ENCODE measurements at places on chromosomes 6 and 20.

- no peak for DNase-seq
Observed at GRCh38 chr6:133969921-133970295, 16.9 kb downstream of the TBPL1 start.

- DNase-seq, result no peak
Observed at GRCh38 chr6:43334466-43335095, 26.0 kb upstream of the CRIP3 start.

DNA sequence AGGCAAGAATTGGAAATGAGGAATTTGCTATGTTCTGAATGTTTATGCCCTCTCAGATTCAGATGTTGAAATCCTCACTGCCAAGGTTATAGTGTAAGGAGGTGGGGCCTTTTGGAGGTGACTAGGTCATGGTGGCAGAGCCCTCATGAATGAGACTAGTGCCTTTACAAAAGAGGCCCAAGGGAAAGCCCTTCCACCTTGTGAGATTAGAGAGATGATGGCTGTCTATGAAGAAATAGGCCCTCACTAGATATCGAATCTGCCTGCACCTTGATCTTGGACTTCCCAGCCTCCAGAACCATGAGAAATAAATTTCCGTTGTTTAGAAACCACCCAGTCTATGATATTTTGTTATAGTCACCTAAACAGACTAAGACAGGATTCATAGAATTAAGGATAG is 10.4 kb downstream of the ASIP start:
- DNase-seq, result no peak

DNA sequence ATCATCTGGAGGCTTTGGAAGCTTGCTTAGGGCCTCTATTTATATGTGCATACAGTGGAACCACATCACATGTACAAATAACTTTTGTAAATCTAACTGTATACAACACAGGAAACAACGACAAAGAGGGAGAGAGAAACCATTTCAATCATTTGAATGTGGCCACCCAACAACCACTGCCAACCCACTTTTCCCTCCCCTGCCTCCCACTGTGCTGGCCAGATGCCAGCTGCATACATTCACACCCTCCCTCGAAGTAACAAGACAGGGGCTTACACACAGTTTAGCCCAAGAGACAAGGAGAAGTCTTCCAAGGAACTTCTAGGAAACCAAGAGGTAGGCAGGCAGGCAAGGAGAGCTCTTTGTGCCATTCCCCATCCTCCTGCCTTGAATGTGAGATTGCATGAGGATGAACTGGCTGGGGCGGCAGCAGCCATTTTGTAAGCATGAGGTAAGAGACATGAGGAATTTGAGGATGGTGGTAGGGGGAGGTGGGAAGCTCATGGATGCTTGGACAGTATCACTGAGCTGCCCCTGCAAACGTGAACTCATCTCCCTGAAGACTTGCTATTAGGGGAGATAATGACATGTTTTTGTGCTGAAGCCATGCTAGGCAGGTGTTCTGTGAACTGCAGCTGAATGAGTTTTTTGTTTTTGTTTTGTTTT is 18.2 kb downstream of the BMP7 start:
- no peak for DNase-seq

- DNase-seq, result no peak
Observed at GRCh38 chr20:1121429-1121828, 3.0 kb downstream of the PSMF1 start.
